ENCODE measurements at places on chromosomes 2 and 18.

DNA sequence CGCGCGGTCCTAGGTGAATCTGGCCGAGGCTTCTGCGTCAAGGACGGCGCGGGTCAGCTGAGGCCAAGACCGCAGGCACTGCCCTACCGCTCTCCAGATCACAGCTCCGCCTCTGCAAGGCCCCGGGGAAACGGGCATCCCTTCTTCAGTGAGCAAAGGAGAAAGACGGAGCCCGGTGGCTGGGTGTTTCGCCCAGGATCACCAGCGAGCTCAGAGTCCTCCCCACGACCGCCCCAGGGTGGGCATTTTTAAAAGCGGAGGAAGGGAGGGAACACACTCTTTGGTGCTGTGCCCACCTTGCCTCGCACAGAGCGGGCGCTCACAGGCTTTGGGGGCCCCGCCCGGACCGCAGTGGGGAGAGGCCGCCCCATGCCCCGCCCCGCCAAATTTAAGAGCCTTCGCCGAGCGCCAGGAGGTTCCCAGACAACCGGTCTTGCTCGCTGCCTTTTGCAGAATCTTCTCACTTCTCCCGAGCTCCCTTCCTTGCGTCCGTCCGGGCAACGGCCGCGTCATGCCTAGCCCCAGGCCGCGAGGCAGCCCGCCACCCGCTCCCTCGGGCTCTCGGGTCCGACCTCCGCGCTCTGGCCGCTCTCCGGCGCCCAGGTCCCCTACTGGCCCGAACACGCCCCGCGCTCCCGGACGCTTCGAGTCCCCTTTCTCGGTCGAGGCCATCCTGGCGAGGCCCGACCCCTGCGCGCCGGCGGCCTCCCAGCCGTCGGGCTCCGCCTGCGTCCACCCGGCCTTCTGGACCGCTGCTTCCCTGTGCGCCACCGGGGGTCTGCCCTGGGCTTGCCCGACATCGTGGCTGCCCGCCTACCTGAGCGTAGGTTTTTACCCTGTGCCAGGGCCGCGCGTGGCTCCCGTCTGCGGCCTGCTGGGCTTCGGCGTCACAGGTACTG is at the start of gene NOTO:
TSS of gene NOTO (plus strand) at position 419 of the 899 bp plus-strand sequence. CDS start at position 512, 93 bp downstream.
- DNase-seq: no peak

DNA sequence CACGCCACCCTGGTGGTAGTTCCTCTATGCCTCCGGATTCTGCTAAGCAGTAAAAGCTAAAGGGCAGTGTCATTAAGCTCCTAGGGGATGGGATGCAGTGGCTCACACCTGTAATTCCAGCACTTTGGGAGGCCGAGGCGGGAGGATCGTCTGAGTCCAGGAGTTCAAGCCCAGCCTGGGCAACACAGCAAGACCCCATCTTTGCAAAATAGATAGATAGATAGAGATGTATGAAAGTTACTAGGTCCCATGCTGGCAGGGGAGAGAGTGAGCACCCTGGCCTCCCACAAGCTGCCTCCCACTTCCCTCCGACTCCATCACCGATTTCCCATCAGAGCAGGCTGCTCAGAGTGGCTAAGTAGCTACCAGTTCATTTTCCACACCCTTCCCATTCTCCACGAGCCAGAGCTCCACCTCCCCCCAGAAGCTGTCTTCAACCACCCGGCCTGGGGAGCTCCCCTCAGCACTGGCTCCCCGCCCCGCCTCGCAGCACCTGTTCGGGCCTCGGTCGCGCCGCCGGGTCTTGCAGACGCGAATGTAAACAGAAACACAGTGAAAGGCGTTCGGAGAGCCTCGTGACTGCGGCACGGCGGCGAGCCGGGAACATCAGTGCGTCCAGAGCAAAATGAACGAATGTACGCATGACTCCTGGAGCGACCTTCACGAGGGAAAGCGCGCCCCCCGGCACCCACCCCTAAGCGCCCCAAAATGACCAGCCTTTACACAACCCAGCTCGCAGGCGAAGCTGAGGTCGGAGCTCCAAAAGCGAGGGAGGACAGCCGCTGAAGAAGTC is 598 bp upstream of the CEP68 start:
- no peak for DNase-seq

GRCh38 chr2:238711346-238711745 is 136.5 kb upstream of the TWIST2 start:
- no peak for DNase-seq

DNA sequence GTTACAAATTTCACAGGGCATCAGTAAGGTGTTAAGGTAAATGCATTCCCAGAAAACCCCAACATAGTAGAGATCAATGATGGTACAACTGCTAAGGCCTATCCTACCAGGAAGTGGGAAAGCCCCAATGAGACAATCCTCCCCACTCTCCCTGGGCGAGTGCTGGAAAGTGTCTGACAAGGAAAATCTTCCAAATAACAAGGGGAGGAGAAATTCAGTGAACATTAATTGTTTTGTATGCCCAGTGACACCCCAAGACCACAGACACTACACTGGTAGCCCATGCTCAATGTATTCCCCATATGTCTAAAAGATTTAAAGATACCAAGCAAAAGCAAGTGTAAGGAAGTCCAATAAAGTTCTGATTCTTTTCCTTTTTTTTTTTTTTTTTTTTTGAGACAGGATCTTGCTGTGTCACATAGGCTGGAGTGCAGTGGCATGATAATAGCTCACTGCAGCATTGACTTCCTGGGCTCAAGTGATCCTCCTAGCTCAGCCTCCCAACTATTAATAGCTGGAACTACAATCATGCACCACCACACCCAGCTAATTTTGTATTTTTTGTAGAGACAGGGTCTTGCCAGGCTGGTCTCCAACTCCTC is 24.7 kb downstream of the B4GALT6 start:
- no peak for DNase-seq

DNA sequence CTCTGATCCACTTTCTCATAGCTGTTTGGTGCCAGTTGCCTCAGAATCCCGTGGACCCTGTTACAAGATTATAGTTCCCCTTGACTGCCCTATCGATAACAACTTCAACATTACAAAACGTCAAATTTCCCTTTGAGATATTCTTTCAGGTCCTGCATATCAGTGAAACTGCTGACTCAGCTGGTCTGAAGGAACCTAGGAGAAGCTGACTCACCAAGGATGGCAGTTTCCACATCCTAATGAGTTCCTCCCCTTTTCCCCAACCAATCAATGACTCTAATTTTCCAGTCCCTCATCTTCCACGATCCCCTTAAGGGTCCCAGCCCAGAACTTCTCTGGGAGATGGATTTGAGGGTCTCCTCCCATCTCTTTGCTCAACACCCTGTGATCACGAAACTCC is 27.6 kb upstream of the GNAL start:
- no peak for DNase-seq

DNA sequence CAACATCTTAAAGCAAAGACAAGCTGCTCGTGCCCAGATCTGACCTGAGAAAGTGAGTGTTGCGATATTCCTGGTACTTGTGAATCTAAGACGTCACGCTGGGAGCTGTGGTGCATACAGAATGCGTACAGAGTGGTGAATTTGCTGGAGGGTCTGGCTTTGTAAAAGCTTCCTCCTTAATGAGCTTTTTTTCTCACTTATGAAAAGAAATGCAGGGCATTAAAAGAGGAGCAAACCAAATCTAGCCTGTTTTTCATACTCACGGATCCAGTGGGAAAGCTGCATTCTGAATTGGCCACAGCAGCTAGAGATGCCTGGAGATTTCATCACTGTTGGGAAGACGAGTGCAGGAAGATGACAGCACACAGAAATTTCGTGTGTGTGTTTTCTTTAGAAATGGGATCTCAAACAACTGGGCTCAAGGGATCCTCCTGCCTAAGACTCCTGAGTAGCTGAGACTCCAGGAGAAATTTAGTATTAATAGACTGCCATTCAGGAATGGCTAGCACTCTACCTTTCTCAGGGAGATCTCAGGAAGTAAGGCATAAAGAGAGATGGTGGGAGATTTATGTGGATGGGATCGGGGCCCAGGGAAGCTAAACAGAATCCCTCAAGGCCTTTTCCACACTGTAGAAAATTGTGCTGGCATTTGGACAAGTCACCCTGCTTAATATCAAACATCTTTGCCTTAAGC is 181.3 kb downstream of the ALPK2 start:
- DNase-seq: no peak

DNA sequence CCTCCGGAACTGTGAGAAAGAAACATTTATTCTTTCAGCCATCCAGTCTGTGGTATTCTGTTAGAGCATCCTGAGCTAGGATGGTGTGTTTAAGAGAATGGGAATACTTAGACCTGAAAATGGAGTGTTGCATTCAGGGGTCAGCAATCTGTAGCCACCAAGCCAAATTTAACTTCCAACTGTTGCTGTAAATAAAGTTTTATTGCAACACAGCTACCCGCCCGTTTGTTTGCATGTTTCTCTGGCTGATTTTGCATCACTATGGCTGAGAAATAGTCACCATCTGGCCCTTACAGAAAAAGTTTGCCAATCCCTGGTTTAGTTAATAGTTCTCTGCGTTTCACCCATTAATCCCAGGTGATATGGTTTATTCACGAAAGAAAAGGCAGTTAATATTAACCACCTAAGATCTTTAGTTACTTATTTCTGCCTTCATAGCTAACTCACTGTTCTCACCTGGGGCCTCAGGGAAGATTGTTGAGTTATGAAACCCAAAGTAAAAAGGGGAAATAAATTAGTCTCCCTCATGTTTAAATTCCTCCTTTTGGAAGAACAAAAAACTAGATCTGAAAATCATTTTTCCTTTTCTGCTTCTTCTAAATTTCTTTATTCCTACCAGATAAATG is 9.5 kb upstream of the CYS1 start:
- DNase-seq: no peak

DNA sequence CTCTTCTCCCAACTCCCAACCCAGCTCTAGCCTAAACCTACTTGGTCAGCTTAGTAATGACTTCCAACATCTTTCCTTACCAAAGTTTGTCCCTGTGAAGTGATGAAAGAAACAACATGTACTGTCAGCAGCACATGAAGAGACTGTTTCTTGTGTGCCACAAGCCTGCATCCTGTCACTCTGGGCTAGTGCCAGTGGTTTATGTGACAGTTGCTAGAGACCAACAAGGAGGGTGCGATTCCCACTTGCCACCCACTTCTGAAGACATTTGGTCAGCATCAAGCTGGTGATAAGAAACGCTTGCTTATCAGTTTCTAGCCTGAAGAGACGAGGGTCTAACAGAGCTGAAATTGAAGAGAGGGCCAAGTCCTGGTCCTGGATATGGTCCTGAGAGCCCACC is 132.6 kb downstream of the COL4A4 start:
- DNase-seq: no peak

DNA sequence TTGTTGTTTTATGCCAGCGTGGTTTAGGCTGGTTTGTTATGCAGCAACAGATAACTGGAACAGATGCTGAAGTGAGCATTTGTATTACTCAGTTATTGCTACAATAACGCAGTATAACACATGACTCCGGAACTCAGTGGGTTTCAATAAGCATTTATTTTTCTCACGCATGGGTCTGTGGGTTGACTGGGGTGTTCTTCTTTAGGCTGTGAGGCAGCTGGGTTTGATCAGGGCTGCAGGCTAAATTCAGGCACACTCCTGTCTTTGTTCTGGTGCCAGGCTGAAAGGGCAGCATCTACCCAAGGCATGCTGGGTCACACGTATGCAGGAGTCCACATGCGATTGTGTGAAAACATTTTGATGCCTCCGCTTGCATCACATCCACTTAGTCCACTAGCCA is 3.8 kb upstream of the SLC1A4 start:
- no peak for DNase-seq

GRCh38 chr2:3193443-3194330 is 183.9 kb downstream of the EIPR1 start:
- DNase-seq: no peak

DNA sequence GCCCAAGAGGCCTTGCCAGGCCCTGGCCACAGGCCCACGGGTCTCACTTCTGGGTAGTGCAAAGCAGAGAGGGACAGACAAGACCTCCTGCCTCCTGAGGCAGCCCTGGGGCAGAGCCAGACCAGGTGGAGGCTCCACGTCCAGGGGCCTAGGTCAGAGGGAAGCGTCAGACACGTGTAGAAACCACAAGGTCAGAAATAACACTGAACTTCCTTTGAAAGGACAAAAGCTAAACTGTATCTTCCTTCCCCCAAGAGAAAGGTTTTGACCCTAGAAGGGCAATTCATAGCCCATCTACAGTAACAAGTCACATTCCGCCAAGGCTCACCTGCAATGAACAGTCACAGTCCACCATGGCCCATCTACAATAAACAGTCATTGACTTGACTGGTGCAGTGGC is 17.9 kb downstream of the SDC1 start:
- no peak for DNase-seq

DNA sequence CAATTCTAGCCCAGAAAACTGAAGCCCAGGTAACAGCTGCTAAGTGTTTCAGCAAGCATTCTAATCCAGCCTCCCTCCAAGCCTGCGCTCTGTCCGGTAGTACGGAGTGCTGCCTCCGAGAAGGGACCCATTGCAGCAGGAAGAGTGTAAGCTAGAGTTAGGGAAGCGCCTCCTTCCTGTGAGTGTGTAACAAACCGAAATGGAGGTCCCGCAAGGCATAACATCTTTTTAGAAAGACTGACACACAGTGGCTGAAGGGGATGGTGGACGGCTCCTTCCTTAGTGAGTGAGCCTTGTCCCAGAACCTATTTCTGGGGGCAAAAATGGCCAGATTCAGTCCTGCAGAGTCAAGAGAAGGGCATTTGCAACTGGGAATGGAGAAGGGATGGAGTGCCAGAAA is 12.2 kb downstream of the PKDCC start:
- no peak for DNase-seq

DNA sequence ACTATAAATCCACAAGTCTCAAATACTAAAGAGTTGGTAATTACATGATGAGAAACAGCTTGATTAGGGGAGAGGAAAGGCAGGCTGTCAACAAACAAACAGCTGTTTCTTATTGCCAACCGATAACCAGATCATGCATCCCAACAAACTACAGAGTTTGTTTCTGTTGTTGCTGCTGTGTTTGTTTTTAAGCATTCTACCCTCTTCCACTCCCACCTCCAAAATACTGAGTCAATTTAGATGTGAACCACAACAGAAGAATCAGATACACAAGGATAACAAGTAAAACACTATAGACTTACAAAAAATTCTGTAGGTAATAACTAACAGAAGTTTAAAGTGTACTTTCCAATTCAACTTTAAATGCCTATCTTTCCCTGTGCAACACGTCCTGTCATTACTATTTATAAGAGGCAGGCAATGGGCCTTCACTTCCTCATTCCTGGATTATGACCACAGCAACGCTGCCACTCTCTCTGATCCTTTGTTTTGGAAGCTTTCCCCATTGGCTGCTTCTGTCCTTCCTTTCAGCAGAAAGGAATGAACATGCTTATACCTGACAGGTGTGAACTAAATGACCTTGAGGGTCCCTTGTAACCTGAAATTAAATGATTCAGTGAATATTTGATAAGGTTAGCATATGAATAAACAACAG is 152.0 kb downstream of the SRBD1 start:
- no peak for DNase-seq

DNA sequence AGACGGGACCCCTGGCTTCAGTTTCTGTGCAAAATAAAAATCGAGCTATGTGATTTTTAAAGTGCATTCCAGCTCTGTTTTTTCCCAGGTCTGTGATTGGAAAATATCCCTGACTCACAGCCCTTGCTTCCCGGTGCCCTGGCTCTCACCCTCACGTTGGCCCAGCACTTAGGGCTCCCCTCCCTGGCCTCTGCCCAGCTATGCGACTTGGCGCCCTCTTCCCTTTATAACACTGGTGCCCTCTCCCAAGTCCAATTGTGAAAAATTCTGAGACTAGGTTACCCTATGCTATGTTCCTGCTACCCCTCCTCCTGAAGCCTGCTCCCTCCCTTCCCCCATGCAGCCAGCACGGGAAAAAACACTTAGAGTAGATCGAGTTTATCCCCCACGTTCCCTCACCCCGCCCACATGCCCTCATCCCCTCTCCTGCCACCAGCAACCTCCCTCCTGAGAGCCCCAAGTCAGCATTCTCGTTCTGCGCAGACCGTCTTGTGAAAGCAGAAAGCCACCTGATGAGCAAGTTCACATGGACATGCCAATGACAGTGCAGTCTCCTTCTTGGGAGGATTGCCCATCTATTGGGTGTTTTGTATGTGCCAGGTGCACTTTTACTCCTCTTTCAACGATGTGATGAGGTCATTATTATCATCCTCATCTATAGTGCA is 228.8 kb downstream of the VAPA start:
- DNase-seq: no peak

Measured in stimulated activated CD8-positive, alpha-beta memory T cell treated with anti-CD3 and anti-CD28 coated beads, Interleukin-4, amount 100 ng/mL, for 24 hours (primary cell).